ENCODE measurements at places on chromosomes 3 and 15. TPM values are rescaled to one million over a fixed set of nuclear protein-coding genes. Genes with fewer than 3 reads are reported as not detected.

The ALDH1A2 gene
- total RNA-seq, result not detected

The C3orf20 gene
- 0.10 TPM for total RNA-seq

The PLSCR5 gene
- not detected for total RNA-seq

DNA sequence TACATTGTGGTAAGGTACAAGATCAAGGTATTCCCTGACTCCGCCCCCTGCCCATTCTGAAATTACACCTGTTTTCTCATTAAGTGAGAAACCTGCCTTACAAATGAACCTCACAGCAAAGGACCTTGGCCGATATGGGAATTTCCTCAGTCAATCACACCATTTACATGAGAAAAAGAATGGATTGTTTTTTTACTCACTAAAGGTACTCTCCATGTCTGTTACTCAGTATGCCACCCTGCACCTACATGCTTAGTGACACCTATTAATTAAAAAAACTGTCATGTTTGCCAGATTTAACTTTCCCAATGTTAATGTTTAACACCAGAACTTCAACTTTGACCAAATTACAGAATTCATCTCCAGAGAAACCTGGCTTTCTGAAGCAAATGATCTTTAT is 62.0 kb downstream of the ESYT3 start:
- no peaks in the 10 kb centered on the region for H3K4me1 ChIP-seq
- no peaks in the 10 kb centered on the region for H3K27me3 ChIP-seq
- no peak overlapping the region for H3K27ac ChIP-seq
- peaks cover 12% of the 10 kb centered on the region for H3K36me3 ChIP-seq
- no peak overlapping the region for H3K4me3 ChIP-seq

DNA sequence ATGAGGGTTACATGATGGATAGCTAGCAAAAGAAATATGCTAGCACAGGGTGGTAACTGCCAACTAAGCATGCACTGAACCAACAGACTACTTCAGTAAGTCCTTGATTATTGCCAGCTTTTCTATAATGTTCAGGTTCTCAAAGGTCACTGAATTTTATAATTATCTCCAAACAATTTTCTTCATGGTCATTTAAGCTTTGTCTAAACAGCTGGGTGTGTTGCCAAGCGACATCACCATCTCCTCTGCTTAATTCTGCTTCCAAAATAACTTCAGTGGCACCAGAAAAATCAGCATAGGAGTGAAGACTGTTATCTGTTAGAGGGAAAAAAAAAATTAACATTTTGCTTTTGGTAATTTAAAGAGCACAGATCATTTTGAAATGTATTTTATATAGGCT is 54.6 kb upstream of the TOP2B start:
- no peak for DNase-seq
- no peak overlapping the region for H3K27ac ChIP-seq
- no peaks in the 10 kb centered on the region for H3K4me1 ChIP-seq
- H3K27me3 ChIP-seq, result no peaks in the 10 kb centered on the region

DNA sequence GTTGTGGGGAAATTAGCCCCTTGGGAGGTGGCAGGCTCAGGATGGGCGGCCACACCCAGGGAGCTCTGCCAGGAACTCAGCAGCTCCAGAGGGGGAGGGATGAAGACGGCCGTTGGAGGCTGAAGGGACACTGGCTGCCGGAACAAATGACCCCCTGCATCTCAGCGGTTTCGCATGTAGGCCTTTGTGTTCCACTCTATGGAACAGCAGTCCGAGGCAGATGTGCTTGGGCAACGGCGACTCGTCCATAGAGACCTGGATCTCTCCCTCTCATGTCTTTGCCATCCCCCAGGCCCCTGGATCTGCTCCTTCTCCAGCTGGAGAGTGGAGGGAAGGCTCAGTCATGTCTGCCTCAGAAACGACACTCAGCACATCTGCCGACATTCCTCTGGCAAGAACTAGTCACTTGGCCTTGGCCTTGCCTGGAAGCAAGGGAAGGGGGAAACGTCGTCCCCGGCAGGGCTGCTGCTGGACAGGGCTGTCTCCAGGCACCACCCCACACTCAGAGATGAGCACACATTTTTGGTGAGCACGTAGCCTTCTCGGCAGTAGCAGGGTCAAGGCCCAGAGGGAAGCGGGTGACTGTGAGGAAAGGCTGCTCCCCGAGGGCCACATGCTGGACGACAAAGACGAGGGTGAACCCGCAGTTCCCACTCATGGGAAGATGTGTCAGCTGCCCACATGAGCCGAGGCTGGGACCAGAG is 83.8 kb downstream of the ASB7 start:
- no peak overlapping the region for H3K4me3 ChIP-seq
- DNase-seq, result no peak
- H3K27ac ChIP-seq, result no peak overlapping the region
- H3K36me3 ChIP-seq, result no peaks in the 10 kb centered on the region

DNA sequence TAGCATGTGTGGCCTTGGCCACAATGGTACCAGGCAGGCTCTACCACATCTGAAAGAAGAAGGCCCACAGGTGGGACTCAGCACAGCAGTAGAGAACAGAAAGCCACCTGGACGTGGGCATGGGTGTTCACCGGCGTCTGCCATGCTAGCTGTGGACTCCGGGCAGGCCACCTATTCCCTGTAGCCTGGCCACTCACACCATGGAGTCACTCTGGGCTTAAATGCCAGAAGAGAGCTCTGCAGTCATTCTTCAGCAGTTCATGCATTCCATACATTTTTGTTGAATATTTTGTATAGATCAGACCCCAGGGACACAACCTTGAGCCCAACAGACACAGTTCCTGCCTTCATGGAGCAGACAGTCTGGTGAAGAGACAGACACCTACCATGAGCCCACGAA is 138.6 kb downstream of the SRGAP3 start:
- no peaks in the 10 kb centered on the region for H3K4me1 ChIP-seq
- no peak overlapping the region for H3K27ac ChIP-seq
- H3K4me3 ChIP-seq, result no peak overlapping the region
- H3K27me3 ChIP-seq, result peaks cover 2% of the 10 kb centered on the region
- no peak for DNase-seq

- H3K4me3 ChIP-seq, result no peak overlapping the region
- peaks cover 25% of the 10 kb centered on the region for H3K4me1 ChIP-seq
- no peak for DNase-seq
- H3K27ac ChIP-seq, result no peak overlapping the region
- H3K36me3 ChIP-seq, result peaks cover 17% of the 10 kb centered on the region
Measured at GRCh38 chr3:12487786-12488185, 3.5 kb downstream of the TSEN2 start.

DNA sequence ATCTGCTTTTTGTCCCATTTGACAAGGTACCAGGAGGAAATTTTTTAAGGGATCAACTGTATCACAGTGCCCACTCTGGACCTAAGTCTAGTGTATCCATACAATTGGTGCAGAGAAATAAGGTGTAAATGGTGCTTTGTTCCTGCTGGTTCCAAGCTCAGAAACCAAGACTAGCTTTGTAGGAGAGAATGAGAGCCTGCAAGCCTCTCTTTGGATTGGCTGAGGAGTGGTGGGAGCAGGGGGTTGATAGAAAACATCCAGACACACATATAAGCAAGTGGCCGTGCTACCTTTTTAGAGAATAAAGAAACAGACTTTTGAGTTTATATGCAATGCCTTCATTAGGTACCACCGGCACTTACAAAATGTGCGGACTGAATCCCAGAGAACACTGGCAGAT is 45.8 kb downstream of the ARPP21 start:
- no peaks in the 10 kb centered on the region for H3K36me3 ChIP-seq
- DNase-seq, result no peak
- no peak overlapping the region for H3K4me3 ChIP-seq
- H3K27ac ChIP-seq, result no peak overlapping the region

GRCh38 chr15:39542385-39543065 is 38.4 kb upstream of the THBS1 start:
- DNase-seq, result no peak
- H3K27me3 ChIP-seq, result peaks cover 2% of the 10 kb centered on the region
- H3K27ac ChIP-seq, result no peak overlapping the region
- no peaks in the 10 kb centered on the region for H3K36me3 ChIP-seq

DNA sequence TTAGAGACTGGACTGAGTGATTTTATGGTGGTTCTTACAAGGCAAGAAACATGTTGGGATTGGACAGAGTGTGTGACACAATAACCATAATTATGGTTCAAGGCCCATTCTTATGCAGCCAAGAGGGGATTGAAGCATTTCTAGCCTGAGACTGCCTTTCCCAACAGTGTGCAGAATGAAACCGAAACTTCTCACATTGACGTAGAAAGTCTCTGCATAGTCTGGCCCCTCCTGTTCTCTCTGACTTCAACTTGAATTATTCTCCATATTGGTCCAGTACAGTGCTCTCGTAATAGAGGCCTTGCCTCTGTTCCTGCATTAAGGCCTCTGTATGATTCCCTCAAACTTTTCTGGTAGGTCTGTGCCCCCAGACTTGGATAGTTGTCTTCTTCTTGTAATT is 138.3 kb downstream of the DIPK2A start:
- H3K27me3 ChIP-seq, result no peaks in the 10 kb centered on the region
- no peak overlapping the region for H3K4me3 ChIP-seq
- no peak for DNase-seq
- H3K36me3 ChIP-seq, result no peaks in the 10 kb centered on the region
- no peak overlapping the region for H3K27ac ChIP-seq

GRCh38 chr3:136604961-136605360 is 147.2 kb downstream of the STAG1 start:
- peaks cover 22% of the 10 kb centered on the region for H3K36me3 ChIP-seq
- DNase-seq, result no peak
- no peak overlapping the region for H3K27ac ChIP-seq
- no peaks in the 10 kb centered on the region for H3K27me3 ChIP-seq

- H3K27me3 ChIP-seq, result peaks cover 9% of the 10 kb centered on the region
- no peaks in the 10 kb centered on the region for H3K36me3 ChIP-seq
- no peak overlapping the region for H3K27ac ChIP-seq
- DNase-seq, result no peak
- no peak overlapping the region for H3K4me3 ChIP-seq
Measured at GRCh38 chr15:55654561-55655031, 66.5 kb upstream of the PYGO1 start.

DNA sequence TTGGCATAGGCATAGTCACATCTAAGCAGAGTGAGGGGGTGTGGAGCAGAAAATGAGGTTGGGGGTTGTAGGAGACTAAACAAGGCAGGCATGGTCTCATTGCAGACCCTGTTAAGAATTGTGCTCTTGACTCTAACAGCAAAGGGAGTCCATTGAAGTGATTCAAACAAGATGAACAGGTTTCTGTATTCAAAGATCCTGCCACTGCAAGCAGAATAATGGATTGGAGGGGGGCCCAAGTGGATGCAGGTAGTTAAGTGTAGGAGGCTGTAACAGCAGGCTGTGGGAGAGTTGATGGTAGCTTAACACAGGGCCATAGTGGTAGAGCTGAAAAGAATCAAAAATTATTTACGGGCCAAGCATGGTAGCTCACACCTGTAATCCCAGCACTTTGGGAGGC is 34.4 kb downstream of the CASR start:
- H3K27me3 ChIP-seq, result peaks cover 22% of the 10 kb centered on the region
- H3K36me3 ChIP-seq, result no peaks in the 10 kb centered on the region
- H3K4me3 ChIP-seq, result no peak overlapping the region
- H3K27ac ChIP-seq, result no peak overlapping the region
- no peaks in the 10 kb centered on the region for H3K4me1 ChIP-seq
- DNase-seq, result no peak

GRCh38 chr3:170429050-170429449 is 10.4 kb downstream of the CLDN11 start:
- H3K4me3 ChIP-seq, result no peak overlapping the region
- peaks cover 8% of the 10 kb centered on the region for H3K27me3 ChIP-seq
- H3K36me3 ChIP-seq, result no peaks in the 10 kb centered on the region

Data from activated CD8-positive, alpha-beta T cell treated with anti-CD3 and anti-CD28 coated beads, Interleukin-2, amount 10 ng/mL, durations not matched to agents 7 days and 5 days (primary cell).